ENCODE measurements at places on chromosomes 12 and 14.

DNA sequence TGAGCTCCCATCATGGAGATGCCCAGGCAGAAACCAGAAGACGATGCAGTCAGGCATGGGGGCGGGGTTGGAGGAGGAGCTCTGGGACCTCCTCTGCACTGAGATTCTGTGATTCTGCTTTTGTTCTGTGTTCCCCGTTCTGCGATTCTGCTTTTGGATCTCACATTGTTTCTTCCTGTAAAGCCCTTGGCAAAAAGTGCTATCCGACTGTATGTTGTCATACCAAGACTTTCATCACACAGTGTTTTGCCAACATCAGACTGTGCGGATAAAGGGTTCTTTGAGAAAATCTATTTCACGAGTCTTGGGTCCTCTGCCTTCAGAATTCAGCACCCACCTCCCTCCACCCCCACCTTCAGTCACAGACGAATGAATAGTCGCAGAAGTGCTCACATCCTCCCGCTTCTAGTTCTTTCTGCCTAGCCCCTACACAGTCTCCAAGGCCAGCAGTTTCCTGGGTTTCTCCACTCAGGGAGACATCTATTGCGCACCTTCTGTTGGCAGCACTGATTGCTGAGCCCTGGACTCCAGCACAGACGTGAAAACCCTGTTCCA is 24.7 kb upstream of the PWP1 start:
- DNase-seq, result no peak

DNA sequence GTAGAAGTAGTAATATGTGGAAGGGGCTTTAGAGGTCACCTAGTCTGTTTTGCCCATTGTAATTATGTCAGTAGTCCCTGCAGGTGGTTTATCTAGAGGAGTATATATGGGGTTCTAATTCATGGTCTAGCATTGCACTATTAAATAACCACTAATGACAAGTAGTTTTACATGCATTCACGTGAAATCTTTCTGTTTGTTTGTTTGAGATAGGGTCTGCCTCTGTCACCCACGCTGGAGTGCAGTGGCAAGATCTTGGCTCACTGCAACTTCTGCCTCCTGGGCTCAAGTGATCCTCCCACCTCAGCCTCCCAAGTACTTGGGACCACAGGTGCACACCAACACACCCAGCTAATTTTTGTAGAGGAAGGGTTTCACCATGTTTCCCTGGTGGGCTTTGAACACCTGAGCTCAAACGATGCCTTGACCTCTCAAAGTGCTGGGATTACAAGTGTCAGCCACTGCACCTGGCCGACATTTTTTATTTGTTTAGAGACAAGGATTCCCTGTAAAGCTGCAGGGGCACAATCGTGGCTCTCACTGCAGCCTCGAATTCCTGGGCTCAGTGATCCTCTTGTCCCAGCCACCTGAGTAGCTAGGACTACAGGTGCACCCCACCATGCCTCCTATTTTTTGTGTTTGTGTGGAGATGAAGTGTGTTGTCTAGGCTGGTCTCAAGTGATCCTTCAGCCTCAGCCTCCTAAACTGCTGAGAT is 12.0 kb upstream of the PSEN1 start:
- no peak for DNase-seq

GRCh38 chr12:58554522-58555157 is 365.7 kb downstream of the LRIG3 start:
- DNase-seq, result no peak

DNA sequence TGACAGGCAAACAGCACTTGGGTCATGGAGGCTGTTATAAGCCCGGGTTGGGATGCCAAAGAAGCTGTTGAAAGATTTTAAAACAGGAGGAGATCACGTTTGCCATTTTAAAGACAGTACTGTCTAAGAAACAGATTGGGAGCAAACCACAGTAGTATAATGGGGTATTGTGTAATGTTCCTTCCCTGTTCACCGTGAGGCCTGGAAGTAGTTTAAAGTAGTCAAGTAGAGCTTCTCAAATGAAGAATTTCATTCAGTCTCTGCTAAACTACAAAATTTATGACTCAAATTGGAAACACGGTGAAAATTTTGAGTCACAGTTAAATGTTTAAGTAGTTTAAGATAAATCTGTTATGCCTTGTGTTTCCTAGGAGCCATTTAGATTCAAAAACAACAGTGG is 35.8 kb downstream of the ATP2A2 start:
- DNase-seq, result no peak

GRCh38 chr12:96221391-96221790 is 27.2 kb downstream of the ELK3 start:
- DNase-seq, result peak; percentile 67

GRCh38 chr12:48824905-48825304 is 6.6 kb downstream of the CACNB3 start:
- DNase-seq, result no peak

GRCh38 chr14:88955455-88955854 is 131.0 kb downstream of the TTC8 start:
- peak; percentile 87 for DNase-seq

DNA sequence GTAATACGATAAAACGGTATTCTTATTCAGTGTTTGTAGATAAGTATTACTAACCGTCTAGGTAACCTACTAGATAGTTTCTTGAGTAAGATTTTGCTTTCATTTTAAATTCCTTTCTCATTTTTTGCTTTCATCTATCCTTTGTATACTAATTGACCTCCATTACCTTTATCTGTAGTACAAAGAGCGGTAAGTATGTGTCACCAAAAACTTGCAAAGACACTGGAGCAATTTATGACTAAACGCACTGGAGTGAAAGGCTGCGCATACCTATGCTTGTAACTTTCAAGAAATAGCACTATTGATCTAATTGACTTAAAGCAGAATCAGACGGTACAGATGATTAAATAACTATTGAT is 1.7 kb downstream of the ARHGAP5 start:
- DNase-seq, result no peak

- peak; percentile 46 for DNase-seq
These were observed 169.9 kb downstream of the PRKD1 start for GRCh38 chr14:29757711-29758233.

GRCh38 chr12:77033658-77034536 is 31.5 kb downstream of the E2F7 start:
- no peak for DNase-seq

DNA sequence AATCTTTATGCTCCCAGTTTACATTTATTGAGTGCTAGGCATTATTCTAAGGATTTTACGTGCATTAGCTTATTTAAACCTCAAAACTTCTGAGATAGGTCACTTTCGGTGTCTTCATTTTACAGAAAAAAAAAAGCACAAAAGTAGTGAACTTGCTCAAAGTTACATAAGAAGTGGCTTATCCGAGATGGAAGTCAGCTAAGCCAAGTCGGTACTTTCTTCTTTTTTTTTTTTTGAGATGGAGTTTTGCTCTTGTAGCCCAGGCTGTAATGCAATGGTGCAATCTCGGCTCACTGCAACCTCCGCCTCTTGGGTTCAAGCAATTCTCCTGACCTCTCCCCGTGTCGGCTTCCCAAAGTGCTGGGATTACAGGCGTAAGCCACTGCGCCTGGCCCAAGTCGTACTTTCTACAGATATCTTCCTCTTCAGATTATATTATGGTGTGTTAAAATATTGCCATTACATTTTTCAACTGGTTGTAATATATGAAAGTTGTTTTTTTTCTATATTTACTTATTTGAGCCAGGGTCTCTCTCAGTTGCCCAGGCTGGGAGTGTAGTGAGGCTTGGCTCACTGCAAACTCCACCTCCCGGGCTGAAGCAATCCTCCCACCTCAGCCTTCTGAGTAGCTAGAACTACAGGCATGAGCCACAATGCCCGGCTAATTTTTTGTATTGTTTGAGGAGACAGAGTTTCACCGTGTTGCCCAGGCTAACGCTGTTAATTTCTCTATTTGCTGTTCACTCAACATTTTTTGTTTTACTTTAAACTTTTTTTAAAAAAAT is 8.9 kb downstream of the DPPA3 start:
- no peak for DNase-seq

GRCh38 chr12:5861416-5861815 is 83.6 kb downstream of the ANO2 start:
- no peak for DNase-seq

- DNase-seq, result no peak
These were observed 104.6 kb downstream of the SAMD4A start for GRCh38 chr14:54671537-54671936.

- DNase-seq, result no peak
These were observed 31.1 kb downstream of the FRS2 start for GRCh38 chr12:69501154-69501895.

DNA sequence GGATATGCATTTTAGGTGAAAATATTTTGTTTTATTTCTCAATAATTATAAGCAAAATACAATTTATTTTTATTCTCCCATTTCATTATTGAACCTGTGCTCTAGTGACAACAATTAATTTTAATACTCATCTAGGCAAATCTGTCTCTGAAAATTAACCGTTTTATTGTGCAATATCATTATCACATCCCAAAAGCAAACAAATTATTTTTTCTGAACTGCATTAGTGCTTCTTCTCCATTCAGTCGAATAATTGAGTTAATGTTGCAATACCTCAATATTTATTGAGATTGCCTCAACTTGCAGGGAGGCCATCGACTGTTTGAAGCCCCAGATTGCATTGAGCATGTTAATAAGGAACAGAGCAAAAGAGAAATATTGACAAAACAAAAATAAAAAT is 303.2 kb upstream of the LRFN5 start:
- DNase-seq, result no peak

GRCh38 chr14:89425931-89426330 is 8.9 kb upstream of the FOXN3 start:
- no peak for DNase-seq

- DNase-seq, result no peak
These were observed 53.9 kb downstream of the TSHR start for GRCh38 chr14:81009346-81009745.

DNA sequence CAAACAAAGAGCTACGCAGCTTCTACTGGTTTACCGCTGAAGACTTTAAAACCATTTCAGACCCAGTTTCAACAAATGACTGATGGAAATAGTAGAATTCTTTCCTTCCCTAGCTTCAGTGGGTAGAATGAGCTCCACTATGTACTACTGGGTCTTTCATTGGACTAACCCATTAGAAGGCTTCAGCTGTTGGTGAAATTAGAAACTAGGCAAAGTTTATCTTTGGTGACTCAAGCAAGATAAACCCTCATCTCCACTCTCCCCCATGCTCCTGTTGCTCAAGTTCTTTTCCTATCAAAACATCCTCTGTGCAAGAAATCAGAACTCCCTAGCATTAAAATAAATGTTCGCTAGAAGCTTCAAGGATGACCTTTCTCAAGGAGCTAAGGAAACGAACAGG is 159.2 kb downstream of the PAWR start:
- no peak for DNase-seq

DNA sequence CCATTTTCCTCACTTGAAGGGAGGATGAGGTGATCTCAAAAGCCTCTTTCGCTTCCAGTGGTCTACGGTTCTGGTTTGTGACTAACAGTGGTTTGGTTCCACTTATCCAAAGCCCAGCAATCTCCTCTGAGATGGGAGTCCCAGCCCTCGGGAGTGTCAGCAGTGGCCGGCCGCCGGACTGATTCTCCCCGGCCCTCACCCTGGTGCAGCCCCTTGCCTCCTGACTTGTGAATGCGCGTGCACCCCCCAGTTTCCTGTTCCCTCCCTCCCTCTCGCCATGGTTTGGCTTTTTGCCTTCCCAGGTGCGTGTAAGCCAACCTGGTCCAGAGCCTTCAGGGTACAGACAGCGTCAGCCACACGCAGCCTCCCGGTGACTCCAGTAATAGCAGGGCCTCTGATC is 74.5 kb downstream of the B4GALNT3 start:
- DNase-seq, result no peak

GRCh38 chr12:92432724-92433441 is 269.9 kb upstream of the PLEKHG7 start:
- no peak for DNase-seq

DNA sequence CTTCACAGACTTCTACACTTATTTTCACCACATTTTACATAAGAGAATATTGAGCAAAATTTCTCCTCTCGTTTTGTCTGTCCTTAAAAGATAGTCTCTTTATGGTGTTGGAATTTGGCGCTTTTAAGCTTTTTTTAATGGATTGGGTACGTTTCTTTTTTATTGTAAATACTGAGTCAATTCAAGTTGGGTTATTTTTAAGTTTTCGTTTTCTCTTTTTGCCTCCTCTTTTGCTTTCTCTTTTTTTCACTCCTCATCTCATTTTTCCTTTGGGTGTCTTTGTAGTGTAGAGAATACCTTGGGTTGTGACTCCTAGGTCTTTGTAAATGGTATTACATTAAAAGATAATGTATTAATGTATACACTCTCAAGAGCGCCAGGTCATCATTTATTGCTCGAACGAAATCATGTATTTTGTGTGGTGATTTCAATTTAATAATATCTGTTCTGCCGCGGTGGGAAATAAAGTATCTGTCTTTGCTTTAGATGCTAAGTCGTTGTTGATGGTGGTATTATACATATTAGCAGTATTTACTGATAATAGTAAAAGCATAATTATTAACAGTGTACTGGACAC is 845 bp downstream of the TMX1 start:
- no peak for DNase-seq

DNA sequence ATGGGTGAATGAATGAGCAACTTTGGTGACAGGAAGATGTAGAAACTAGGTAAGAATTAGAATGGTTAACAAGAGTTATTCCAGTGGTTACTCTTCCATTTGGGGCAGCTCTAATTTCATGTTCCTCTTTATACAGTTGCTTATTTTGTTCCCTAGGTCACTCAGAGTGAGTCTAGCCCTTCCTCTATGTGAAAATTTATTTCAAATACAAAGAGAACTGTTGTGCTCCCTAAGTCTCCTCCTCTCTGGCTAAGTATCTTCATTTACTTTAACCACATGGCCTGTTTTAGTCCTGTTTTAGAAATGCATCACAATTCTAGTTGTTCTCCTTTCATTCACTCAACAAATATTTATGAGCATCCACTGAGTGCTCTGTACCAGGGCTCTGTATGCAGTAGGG is 51.1 kb upstream of the HIF1A start:
- no peak for DNase-seq

DNA sequence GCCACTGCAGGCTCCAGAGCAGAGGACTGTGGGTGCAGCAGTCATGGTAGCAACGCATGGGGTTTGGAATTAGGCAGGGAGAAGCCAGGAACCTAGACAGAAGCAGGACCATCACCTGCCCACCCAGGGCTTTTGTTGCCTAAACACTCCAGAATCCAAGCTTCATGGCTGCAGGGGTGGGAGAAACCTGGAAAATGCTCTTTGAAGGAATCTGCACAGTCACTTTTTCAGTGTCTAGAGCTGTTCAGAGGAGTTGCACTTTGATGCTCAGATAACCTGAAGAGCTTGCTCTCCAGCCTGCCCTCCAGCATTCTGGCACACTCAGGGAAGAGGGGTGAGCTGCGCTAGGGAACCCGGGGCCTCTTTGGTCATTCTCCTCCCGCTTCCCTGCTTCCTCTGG is 1.6 kb upstream of the CELA1 start:
- no peak for DNase-seq

- DNase-seq, result no peak
These were observed 115.9 kb downstream of the MED13L start for GRCh38 chr12:116161588-116161987.

DNA sequence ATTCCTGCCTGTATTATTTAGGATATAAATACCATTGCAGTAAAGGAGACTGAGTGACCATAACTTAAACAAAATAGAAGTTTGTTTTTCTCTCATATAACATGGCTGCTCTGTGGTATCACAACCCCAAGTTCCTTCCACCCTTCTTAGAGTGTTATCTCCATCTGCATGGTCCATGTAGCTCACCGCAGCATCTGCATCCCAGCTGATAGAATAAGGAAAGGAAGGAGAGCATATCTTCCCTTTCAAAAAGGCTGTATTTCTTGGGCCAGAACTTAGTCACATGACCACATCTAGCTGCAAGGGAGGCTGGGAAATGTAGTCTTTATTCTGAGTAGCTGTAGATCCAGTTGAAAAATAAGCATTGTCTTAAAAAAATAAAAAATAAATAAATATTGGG is 184.8 kb upstream of the NUDT4 start:
- no peak for DNase-seq

All from NCI-H446 (cell line).